WTC11 (cell line): ENCODE measurements at places on chromosomes 6 and 20. TPM values are rescaled to one million over a fixed set of nuclear protein-coding genes. Genes with fewer than 3 reads are reported as not detected.
A peak's percentile ranks its signal among the peaks of the same experiment; 100 is the strongest.

GRCh38 chr20:3590164-3590563, 73.0 kb downstream of the GFRA4 start:
- H3K4me1 ChIP-seq, result no peaks in the 10 kb centered on the region
- no peak for DNase-seq
- H3K27me3 ChIP-seq, result no peaks in the 10 kb centered on the region
- no peak overlapping the region for H3K27ac ChIP-seq
- H3K4me3 ChIP-seq, result no peak overlapping the region

Gene ADNP
- 106 to 116 TPM (median 109 TPM) in 3 replicates for total RNA-seq

Gene ASIP
- total RNA-seq, result not detected in 3 replicates

DNA sequence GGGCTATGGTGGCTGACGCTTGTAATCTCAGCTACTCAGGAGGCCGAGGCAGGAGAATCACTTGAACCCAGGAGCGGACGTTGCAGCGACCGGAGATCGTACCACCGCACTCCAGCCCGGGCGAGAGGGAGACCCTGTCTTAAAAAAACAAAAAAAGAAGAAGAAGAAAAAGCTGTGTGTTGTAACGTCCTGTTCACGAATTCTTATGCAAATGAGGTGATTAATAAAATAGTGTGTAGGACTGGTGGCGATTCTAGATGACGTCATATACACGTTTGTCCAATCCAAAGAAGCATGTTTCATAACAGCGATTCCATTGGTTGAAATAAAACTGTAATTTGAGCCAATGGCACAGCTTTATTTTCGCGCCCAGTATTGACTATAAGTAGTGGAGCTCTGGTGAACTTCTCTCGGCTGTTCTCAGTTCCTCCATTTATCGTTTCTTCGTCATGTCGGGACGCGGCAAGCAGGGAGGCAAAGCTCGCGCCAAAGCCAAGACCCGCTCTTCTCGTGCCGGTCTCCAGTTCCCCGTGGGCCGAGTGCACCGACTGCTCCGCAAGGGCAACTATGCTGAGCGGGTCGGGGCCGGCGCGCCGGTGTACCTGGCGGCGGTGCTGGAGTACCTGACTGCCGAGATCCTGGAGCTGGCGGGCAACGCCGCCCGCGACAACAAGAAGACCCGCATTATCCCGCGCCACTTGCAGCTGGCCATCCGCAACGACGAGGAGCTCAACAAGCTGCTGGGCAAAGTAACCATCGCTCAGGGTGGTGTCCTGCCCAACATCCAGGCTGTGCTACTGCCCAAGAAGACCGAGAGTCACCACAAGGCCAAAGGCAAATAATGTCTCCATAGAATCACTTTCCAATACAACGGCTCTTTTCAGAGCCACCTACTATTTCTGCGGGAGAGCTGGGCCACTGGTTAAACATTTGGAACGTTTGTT, 47.0 kb downstream of the OR2B2 start:
- H3K4me1 ChIP-seq, result peaks cover 25% of the 10 kb centered on the region
- H3K36me3 ChIP-seq, result peaks cover 11% of the 10 kb centered on the region; the same call in 1 of the 2 replicates
- H3K27ac ChIP-seq, result peak overlapping the region; percentile 100
- peaks cover 4% of the 10 kb centered on the region; the same call in 1 of the 2 replicates for H3K27me3 ChIP-seq
- peak overlapping the region; percentile 97 for H3K4me3 ChIP-seq
- DNase-seq, result peak; percentile 73

DNA sequence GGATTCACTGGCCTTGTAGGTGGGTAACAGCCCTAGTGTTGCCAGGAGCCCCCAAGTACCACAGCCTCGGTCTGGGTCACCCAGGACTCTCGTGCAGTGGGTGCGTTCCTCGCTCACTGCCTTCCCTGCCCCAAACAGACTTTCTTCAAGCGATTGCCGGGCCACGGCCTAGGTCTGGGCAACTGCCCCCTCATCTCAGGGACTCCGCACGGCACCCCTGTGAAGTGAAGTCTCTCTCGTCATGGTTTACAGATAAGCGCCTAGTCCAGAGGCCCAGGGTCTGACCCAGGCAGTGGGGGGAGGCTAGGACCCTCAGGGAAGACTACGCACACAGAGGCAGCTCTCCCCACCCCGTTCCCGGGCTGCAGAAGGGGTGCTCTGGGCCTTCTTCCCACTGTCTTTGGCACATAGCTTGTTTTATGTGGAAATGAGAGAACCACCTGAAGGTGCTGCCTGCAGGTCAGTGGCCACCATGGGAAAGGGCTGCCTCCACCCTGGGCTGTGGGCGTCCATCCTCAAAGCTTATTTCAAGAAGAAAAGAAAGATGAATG, 220.8 kb downstream of the ERMARD start:
- peaks cover 12% of the 10 kb centered on the region for H3K36me3 ChIP-seq
- no peak overlapping the region for H3K27ac ChIP-seq
- H3K27me3 ChIP-seq, result peaks cover 3% of the 10 kb centered on the region; the same call in 1 of the 2 replicates
- no peak overlapping the region for H3K4me3 ChIP-seq
- no peaks in the 10 kb centered on the region for H3K4me1 ChIP-seq
- DNase-seq, result no peak
